ENCODE measurements at places on chromosomes 7 and 10.

GRCh38 chr10:97515271-97515978 lies 16.7 kb downstream of the UBTD1 start:
- DNase-seq: no peak

GRCh38 chr7:20089431-20089830 lies 127.8 kb downstream of the MACC1 start:
- DNase-seq: no peak

GRCh38 chr7:106659166-106659962 lies 1.6 kb downstream of the CCDC71L start:
- DNase-seq: no peak

DNA sequence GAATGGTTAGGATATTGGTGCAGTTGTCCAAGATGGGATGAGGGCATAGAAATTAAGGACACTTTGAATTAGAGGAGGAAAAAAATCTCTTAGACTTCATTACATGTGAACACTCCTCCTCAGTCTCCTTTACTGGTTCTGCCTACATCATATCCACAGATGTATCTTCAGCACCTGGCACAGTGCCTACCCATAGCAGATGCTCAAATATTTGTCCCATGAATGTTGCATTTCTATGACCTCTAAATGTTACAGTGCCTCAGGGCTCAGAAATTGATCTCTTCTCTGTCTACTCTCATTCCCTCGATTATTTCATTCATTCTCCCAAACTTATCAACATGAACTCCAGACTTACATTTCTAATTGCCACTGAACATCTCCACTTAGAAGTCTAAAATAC lies 17.1 kb downstream of the CNNM1 start:
- no peak for DNase-seq

GRCh38 chr7:54839575-54840213 lies 80.7 kb upstream of the SEC61G start:
- DNase-seq: no peak

- DNase-seq: no peak
Measured at GRCh38 chr7:48144291-48144768, 26.9 kb upstream of the ABCA13 start.

GRCh38 chr7:111223802-111224253 lies 132.9 kb downstream of the LRRN3 start:
- DNase-seq: no peak

DNA sequence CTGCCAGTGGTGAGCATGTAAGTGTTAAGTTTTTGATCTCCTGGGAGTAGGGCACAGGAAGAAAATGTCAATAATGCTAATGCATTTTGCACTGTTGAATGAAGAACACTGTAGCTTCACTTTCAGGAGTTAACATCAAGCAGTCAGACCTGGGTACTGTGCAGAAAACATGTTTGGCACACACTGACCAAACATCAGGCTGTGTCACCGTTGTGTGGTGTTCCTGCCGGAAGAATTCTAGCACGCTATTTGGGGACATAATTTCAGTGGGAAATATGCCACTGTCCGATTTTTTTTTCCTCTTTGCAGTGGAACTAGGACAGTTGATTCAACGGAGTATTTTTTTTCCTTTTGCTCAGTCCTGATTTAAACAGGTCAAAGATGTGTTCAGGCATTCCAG lies 24.4 kb upstream of the ABCB5 start:
- no peak for DNase-seq

DNA sequence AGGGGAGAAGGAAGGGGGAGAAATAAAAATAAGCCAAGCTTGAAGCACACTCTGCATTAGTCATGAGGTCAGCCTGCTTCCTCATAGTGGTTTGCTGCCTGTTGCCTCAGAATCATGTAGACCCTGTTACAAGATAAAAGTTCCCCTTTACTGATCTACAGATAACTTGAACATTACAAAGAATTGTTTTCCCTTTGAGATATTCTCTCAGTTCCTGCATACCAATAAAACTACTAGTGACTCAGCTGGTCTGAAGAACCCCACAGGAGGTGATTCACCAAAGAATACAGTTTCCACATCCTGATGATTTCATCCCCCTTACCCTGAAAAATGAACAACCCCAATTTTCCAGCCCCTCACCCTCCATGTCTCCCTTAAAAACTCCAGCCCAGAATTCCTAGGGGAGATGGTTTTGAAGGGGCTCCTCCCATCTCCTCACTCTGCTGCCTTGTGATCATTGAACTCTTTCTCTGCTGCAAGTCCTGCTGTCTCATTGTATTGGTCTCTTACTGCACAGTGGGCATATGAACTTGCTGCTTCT lies 31.5 kb upstream of the NRP1 start:
- no peak for DNase-seq

DNA sequence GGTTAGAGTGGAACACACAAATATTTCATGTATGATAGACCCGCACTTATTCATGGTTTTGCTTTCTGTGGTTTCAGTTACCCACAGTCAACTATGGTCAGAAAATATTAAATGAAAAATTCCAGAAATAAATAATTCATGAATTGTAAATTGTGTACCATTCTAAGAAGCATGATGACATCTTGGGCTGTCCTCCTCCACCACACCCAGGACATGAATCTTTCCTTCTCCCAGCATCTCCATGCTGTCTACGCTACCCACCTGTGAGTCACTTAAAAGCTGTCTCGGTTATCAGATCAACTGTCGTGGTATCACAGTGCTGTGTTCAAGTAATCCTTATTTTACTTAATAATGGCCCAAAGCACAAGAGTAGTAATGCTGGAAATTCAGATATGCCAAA lies 419.6 kb upstream of the NRP1 start:
- DNase-seq: no peak
